ENCODE measurements at places on chromosomes 3 and 15. TPM values are rescaled to one million over a fixed set of nuclear protein-coding genes. Genes with fewer than 3 reads are reported as not detected.

SPINK8 gene
- polyA plus RNA-seq: not detected

LRRC58 gene
- polyA plus RNA-seq: 25.3 TPM

GRCh38 chr3:126060613-126061145, 23.2 kb downstream of the SLC41A3 start:
- no peak overlapping the region for H3K4me3 ChIP-seq
- DNase-seq: no peak
- no peaks in the 10 kb centered on the region for H3K36me3 ChIP-seq
- H3K4me1 ChIP-seq: no peaks in the 10 kb centered on the region
- no peaks in the 10 kb centered on the region for H3K27me3 ChIP-seq

GRCh38 chr15:79798311-79798710, 98.5 kb downstream of the MTHFS start:
- no peaks in the 10 kb centered on the region for H3K36me3 ChIP-seq
- no peaks in the 10 kb centered on the region for H3K27me3 ChIP-seq
- DNase-seq: no peak
- H3K4me3 ChIP-seq: no peak overlapping the region

GRCh38 chr3:107825556-107825955, 265.3 kb downstream of the CD47 start:
- H3K27me3 ChIP-seq: no peaks in the 10 kb centered on the region
- H3K27ac ChIP-seq: no peak overlapping the region
- H3K36me3 ChIP-seq: no peaks in the 10 kb centered on the region
- H3K4me1 ChIP-seq: no peaks in the 10 kb centered on the region
- H3K4me3 ChIP-seq: no peak overlapping the region

DNA sequence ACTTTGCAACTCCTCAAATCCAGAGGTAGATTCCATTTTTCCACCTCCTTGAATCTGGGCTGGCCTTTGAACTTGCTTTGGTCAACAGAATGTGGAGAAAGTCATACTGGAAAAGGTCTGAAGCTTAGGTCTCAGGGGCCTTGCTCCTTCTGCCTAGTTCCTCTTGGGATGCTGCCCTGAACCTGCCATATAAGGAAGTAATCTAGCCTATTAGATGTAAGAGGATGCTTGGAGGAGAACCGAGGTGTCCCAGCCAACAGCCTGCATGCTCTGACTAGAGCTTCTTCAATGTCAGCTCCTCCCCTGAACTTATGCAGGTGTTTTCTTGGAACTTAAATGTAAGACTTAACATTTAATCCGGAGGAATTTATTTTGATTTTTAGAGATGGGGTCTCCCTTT, 2.0 kb upstream of the TMED3 start:
- no peaks in the 10 kb centered on the region for H3K4me1 ChIP-seq
- peaks cover 5% of the 10 kb centered on the region for H3K27me3 ChIP-seq
- no peak overlapping the region for H3K27ac ChIP-seq
- H3K36me3 ChIP-seq: no peaks in the 10 kb centered on the region
- no peak overlapping the region for H3K4me3 ChIP-seq
- DNase-seq: no peak

GRCh38 chr3:195616681-195617080, 32.9 kb upstream of the APOD start:
- no peak overlapping the region for H3K27ac ChIP-seq
- no peak overlapping the region for H3K4me3 ChIP-seq
- H3K4me1 ChIP-seq: no peaks in the 10 kb centered on the region
- no peaks in the 10 kb centered on the region for H3K36me3 ChIP-seq
- peak; percentile 59 for DNase-seq

- no peak overlapping the region for H3K4me3 ChIP-seq
- peaks cover 16% of the 10 kb centered on the region for H3K27me3 ChIP-seq
- H3K4me1 ChIP-seq: peaks cover 11% of the 10 kb centered on the region
- no peaks in the 10 kb centered on the region for H3K36me3 ChIP-seq
- H3K27ac ChIP-seq: no peak overlapping the region
- no peak for DNase-seq
These were observed 2.8 kb downstream of the BCL2L10 start for GRCh38 chr15:52109559-52110451.
